ENCODE measurements at places on chromosomes 1 and 21.

DNA sequence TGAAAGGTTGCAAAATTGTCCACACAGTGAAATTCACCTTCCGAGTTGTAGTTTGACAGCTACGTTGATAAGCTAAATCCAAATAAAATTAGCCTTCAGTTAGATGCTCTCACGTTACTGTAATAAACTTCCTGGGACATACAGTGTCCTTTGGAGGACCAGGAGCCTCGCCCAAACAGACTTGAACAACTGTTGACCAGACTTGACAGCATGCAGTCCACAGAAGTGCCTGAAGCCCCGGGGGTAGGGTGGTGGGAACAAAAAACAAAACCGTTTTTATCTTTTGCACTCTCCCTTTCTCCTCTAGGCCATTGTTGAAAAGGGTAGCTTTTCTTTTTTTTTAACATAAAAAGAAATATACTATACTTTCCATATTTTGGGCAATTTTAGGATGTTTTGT is 172.8 kb upstream of the SAMSN1 start:
- no peak for DNase-seq

GRCh38 chr1:228228601-228229074 is 20.8 kb downstream of the OBSCN start:
- DNase-seq: no peak

GRCh38 chr1:32138965-32139364 is 31.1 kb downstream of the KPNA6 start:
- no peak for DNase-seq

- no peak for DNase-seq
Observed at GRCh38 chr1:100775483-100775882, 55.9 kb downstream of the VCAM1 start.

- DNase-seq: no peak
Observed at GRCh38 chr1:94515296-94515947, 26.1 kb downstream of the F3 start.

DNA sequence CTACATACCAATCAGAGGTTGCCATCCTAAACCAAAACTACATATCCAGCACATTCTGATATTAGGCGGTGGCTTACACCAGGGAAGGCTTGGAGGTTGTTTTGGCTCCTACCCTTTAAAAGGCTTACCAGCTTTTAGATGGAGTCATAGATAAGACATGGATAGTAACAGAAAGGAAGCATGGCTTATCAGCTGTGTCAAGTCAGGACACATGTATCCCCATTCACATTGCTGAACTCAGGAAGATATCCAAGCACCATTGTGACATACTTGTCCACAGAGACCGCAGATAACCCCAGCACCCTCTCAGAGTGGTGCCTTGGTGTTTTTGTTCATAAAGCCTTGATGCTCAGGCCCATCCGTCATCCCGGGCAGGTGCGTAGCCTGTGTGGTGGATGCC is 39.7 kb downstream of the ADARB1 start:
- DNase-seq: no peak

GRCh38 chr1:113891631-113892220 is 4.3 kb upstream of the BCL2L15 start:
- DNase-seq: no peak

GRCh38 chr21:35603494-35603893 is 456.8 kb downstream of the SETD4 start:
- no peak for DNase-seq

DNA sequence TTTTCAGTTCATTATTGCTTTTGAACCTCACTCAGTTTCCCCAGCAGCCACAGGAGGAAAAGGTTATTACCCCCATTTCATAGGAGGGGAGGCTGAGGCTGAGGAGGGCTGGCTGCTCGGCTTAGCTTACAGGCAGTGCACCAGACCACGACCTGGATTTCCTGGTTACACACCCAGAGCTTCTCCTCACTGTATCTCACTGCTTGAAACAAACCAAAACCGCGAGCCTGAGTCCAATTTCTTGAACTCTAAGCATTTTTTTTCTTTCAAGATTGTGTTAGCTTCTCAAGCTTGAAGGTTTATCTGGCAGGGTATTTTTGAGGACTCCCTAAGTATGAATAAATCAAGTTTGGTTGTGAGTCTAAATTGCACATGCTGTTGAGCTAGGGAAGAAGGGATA is 188.9 kb upstream of the EDN2 start:
- no peak for DNase-seq
